SK-MEL-5 (cell line): ENCODE measurements at places on chromosomes 16 and 17. TPM values are rescaled to one million over a fixed set of nuclear protein-coding genes. Genes with fewer than 3 reads are reported as not detected.
A peak's percentile ranks its signal among the peaks of the same experiment; 100 is the strongest.

DNA sequence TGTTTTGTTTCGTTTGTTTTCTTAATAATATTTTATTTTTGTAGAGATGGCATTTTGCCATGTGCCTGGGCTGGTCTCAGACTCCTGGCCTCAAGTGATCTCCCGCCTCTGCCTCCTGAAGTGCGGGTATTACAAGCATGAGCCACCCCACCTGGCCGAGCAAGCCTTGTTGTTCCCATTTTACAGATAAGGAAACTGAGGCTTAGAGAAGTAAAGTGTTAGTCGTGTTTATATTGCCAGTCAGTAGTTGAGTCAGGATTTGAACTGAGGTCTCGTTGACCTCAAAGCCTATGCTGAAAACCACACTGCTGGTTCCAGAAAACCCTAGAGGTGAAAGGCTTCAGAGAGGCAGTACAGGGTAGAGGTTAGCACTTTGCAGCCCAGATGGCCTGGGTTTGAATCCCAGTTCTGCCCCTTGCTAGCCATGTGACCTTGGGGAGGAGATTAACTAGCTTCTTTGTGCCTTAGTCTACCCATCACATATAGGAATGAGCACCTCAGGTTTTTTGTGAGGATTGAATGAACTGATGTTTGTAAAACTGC lies 102.0 kb downstream of the ABCC6 start:
- no peak for DNase-seq

- no peak for DNase-seq
Observed at GRCh38 chr16:48592839-48593429, 17.0 kb downstream of the N4BP1 start.

Gene SOX15
- total RNA-seq: not detected in 2 replicates

DNA sequence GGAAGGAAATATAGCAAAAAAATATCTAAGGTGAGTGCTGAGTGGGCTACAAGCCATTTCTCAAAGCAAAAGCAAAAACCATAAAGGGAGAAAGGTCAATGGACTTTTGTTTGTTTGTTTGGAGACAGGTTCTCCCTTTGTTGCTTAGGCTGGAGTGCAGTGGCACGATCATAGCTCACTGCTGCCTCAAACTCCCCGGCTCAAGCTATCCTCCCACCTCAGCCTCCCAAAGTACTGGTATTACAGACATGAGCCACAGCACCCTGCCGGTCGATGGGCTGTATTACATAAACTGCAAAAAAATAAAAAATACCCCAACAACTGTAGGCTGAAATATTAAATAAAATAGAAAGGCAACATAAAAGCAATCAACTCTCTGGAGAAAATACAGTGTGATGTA lies 3.5 kb upstream of the RBBP6 start:
- DNase-seq: peak; percentile 44
